ENCODE measurements at places on chromosomes 5 and 9.

- no peak for DNase-seq
Observed at GRCh38 chr5:11684607-11685006, 219.6 kb downstream of the CTNND2 start.

GRCh38 chr5:179227580-179228311 lies 117.5 kb downstream of the ADAMTS2 start:
- no peak for DNase-seq

DNA sequence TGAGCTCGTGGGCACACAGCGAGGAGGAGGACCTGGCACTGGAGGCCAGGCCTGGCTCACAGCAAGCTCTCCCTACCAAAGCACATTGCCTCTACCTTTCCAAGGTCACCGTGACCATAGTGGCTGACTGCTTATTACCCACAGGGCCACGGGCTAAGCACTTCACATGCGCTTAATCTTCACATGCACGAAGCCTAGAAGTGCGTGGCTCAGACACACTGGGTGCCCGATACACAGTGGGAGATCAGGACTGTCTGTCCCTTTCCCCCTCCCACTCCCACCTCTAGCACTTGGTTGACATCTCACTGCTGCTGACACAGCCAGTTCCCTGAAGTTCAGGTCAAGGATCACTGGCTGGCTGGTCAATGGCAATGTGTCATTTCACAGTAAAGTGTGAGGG lies 23.6 kb downstream of the LHX6 start:
- no peak for DNase-seq

GRCh38 chr5:93677359-93677891 lies 64.0 kb downstream of the POU5F2 start:
- no peak for DNase-seq

- DNase-seq: no peak
Observed at GRCh38 chr5:115530426-115530825, 14.1 kb downstream of the FEM1C start.

GRCh38 chr5:150783422-150783928 lies 4.9 kb downstream of the SMIM3 start:
- peak; percentile 57 for DNase-seq

DNA sequence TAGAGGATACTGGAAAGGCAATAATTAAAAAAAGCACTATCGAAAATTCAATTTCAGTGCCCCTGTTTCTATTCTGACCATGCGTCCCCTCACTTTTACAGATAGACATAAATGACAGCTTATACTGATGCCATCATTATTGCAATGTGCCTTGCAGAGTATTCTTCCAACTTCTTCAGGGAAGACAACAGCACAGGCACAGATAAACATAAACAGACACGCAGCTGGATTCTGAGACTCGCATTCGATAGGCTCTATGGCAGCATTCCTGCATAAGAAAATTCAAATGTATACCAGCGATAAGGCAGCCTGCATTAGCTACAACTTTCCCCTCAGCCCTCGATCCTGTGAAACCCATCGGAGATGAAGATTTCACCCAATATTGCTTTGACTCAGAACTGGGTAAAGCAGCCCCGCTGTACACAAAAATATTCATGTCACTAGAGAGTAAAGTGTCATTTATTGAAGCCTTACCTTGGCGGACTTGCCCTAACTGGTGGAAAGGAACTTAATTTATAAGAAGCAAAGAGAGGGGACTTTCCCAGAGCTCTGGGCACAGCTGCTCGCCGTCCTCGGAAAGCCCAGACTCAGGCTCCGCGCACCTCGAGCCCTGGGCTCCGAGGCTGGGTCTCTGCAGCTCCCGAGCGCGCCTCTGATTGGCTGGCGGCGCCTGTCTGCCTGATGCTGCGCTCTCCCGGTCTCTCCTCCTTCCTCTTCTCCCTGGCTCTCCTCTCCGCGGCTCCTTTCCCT lies at the start of gene CDH18:
Gene CDH18, minus strand, starts transcription at position 589 of the 750 bp plus-strand sequence. CDS start 149,214 bp downstream, outside the sequence.
- DNase-seq: no peak

GRCh38 chr5:147448766-147449165 lies 61.1 kb downstream of the DPYSL3 start:
- DNase-seq: no peak

DNA sequence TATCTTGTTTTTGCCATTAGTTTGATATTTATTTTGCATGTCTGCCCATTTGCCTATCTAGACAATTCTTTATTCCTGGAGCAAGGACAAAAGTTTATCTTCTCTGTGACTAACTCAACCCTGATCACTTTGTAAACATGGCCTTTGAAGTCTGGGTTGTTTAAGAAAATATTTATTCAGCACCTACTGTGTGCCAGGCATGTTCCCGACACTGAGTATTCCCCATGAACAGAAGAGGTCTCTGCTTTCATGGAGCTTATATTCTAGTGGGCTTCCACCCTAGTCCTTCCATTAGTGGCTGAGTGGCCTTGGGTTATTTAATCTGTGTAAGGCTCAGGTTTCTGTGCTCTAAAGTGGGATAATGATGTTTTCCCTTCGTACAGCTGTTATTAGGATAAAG lies 49.7 kb downstream of the SEMA6A start:
- no peak for DNase-seq

GRCh38 chr9:4842213-4842612 lies 49.5 kb downstream of the RCL1 start:
- DNase-seq: no peak

- DNase-seq: no peak
Observed at GRCh38 chr5:76980518-76981144, 27.8 kb downstream of the CRHBP start.

GRCh38 chr5:146380714-146381113 lies 42.1 kb downstream of the POU4F3 start:
- DNase-seq: no peak

DNA sequence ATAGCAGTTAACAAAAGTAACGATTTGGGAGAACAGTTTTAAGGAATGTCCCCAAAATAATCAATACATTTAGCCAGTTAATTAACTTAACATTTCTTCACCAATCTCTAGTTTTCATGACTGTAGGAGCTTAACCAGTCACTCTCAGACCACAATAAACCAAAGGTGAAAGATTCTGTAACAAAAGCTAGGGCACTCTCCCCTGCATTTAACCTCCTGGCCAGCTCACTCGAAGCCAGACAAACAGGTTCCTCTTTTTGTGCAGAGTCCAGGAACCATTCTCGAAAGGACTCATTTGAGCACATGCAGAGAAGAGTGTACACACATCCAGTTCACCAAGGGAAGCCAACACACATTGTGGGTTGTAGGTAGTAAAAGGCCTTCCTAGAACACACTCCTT lies 6.5 kb downstream of the IL7R start:
- DNase-seq: no peak

DNA sequence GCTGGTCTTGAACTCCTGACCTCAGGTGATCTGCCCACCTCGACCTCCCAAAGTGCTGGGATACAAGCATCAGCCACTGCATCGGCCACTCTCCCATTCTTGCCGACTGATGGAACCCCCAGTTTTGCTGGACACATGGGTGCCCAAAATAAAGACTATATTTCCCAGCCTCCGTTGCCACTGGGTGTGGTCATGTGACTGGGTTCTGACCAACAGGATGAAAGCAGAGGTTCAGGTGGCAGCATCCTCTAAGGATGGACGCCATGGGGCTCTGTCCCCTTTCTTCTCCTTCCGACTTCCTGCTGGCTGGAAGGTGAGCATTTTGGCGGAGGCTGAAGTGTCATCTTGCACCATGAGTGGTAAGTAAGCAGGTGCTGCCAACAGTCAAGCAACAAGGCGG lies 10.3 kb downstream of the PDLIM7 start:
- DNase-seq: no peak

DNA sequence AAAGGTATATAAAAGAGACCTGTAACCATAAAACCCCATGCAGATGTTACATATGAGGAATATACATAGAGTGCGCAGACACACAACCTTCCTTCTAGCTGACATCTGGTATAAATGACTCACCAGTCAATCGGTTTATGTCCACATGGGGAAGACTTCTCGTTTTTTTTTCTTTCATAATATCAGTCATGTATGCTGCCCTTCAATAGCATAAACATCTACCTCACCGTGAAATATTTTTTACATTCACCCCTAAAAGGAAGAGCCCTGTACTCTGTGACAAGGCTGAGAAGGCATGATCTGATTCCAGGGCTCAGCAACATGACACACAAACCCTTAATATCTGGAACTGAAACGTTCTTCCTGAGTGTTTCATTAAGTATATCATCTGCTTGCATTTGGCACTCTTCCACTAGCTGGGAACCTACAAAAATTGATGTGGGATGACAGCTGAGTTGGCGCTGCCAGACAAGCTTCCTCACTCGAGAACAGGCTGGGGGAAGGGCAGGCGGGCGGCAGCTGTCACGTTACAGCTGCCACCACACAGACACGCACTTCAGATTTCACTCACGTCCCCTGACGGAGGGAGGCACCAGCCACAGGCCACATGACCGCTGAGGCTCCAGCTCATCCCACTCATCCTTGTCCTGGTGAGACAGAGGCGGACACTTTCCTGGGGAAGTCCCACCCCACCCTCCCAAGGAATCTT lies 74.2 kb downstream of the SHB start:
- DNase-seq: no peak

GRCh38 chr9:72220589-72220988 lies 71.3 kb downstream of the GDA start:
- no peak for DNase-seq

- no peak for DNase-seq
Observed at GRCh38 chr9:88957526-88957925, 33.7 kb upstream of the S1PR3 start.

- DNase-seq: no peak
Observed at GRCh38 chr9:35649431-35650340, 1.0 kb downstream of the SIT1 start.

DNA sequence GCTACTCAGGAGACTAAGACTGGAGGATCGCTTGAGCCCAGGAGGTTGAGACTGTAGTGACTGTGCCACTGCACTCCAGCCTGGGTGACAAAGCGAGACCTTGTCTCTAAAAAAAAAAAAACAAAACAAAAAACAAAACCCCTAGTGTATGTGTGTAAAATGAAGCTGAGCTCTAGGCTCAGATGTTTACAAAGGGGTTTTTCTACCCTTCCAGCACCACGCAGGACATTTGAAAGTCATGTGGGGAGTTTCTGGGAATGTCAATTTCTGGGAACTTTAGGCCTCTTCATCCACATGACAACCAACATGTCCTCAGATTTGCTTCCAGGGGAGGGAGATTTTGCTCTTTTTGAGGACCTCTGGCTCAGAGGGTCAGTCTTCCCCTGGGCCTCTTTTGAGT lies 42.4 kb upstream of the AIF1L start:
- DNase-seq: no peak

DNA sequence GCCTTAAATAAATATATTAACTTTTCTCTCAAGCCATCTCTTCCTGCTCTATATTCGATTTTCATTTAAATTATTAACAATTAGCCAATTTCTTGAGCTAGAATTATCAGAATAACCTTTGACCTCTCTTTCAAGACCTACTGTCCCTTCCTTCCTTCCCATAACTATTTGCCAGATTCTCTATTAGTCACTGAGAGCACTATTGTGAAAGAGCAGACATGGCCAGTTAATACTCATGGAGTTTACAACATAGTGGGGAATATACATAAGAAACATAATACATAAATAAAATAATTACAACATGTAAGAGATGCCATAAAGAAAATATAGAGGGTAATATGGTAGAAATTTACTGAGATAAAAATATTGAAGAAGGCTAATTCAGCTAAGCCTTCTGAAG lies 72.1 kb upstream of the CHD1 start:
- no peak for DNase-seq

- peak; percentile 27 for DNase-seq
Observed at GRCh38 chr9:127980060-127980705, 606 bp downstream of the EEIG1 start.

- DNase-seq: no peak
Observed at GRCh38 chr9:21348430-21348970, 2.2 kb downstream of the IFNA6 start.

GRCh38 chr9:128404560-128404959 lies 16.1 kb upstream of the CERCAM start:
- DNase-seq: no peak

DNA sequence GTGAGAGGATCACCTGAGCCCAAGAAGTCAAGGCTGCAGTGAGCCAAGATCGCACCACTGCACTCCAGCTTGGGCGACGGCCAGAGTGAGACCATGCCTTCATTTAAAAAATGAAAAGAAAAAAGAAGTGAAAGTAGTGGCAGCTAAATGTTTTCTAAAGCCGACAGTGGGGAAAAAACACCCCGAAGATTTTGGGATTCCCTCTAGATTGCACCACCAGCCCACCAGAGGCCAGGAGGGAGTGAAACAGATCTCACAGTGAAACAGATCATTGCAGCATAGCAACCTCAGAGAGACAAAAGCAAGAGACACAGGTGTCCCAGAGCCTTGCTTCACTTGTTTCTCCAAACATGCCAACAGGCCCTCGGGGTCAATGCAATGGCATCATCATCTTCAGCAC lies 156.8 kb downstream of the PAX5 start:
- DNase-seq: no peak

GRCh38 chr5:16913187-16914107 lies 22.6 kb downstream of the MYO10 start:
- no peak for DNase-seq

DNA sequence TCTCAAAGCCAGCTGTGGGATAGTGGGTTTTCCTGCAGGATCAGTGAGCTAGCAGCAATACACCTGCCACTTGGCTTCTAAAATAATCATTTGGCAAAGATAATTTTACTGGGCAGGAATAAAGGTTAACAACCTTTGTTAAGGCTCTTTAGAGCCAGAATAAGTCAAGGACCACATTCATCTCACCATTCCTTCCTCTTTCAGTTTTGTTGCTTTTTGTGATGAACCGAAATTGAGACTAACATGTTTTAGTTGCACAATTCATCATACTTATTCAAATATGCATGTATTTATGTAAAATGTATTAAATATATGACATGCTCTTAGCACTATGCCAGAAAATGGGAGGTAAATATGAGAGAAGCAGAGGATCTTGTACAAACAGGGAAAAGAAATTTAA lies 824.4 kb upstream of the TYRP1 start:
- no peak for DNase-seq

GRCh38 chr5:128340648-128341047 lies 197.4 kb downstream of the FBN2 start:
- no peak for DNase-seq

DNA sequence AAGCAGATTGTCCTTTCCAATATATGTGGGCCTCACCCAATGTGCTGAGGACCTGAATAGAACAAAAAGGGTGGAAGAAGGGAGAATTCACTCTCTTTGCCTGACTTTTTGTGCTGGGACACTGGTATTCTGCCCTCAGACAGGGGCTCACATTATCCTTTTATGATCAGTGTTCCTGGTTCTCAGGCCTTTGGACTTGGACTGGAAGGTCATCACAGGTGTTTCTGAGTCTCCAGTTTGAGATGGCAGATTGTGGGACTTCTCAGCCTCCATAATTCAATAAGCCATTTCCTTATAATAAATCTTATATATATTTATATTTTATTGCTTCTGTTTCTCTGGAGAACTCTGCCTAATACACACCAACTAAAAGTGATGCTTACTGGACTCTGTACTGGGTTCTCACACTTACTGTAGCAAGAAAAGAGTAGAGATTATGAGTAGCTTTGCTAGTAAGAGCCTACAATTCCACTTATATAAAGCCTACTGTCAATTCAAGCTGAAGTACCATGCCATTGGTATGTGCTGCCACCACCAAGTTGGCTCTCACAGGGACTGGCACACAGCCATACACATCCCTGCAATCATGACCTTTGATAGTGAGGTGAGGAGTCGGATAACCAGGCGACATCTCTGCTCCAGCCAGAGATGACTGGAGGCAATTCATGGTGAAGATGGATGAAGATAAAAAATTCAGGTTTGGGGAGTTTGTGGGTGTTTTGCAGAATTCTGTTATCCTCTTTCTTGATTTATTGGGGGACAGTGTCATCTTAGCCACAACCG lies 130.7 kb upstream of the NR3C1 start:
- no peak for DNase-seq

All from activated gamma-delta T cell treated with anti-CD3 and anti-CD28 coated beads, Interleukin-2, amount 50 U/mL, for 16 hours (primary cell).